Skin of body (tissue), 3 donors: ENCODE measurements at places on chromosomes 1 and 21.

- peak; percentile 90 for DNase-seq
These were observed at the start of the genes ANKRD34A and POLR3GL for GRCh38 chr1:145964328-145965118. Gene ANKRD34A, minus strand, starts transcription at chr1:145964575. Its CDS starts 2,816 bp downstream, at chr1:145961759. Gene POLR3GL, plus strand, starts transcription at chr1:145964690. Its CDS starts 10,176 bp downstream, at chr1:145974866.

DNA sequence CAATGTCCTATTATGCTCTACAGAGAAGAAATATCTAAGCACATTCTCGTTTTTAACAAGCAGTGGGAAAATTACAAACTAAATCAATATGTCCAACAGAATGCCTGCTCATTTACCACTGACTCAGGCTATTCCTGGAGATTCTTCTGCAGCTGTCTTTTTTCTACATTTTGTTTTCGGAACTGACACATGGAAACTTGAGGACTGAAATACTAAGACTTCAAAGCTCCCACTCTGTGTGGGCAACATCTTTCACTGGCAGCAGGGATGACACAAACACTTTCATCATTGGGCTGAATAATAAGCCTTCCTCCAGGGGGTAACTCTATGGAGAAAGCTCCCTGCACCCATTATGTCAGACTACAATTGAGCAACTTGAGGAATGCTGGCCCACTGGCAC is 175.5 kb upstream of the NCAM2 start:
- peak; percentile 45 for DNase-seq

DNA sequence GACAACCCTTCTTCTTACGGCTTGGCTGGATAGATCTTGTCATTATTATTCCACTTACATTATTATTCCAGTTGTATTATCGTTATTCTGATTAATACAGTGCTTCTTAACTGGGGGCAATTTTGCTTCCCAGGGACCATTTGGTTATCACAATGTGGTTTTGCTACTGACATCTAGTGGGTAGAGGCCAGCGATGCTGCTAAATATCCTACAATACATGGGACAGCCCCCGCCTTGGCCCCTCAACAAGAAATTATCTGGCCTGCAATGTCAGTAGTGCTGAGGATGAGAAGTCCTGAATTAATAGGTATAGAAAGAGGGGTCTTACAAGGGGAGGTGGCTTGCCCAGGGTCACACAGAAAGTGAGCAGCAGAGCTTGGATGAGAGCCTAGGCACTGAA is 105.6 kb downstream of the PTPRU start:
- no peak for DNase-seq

DNA sequence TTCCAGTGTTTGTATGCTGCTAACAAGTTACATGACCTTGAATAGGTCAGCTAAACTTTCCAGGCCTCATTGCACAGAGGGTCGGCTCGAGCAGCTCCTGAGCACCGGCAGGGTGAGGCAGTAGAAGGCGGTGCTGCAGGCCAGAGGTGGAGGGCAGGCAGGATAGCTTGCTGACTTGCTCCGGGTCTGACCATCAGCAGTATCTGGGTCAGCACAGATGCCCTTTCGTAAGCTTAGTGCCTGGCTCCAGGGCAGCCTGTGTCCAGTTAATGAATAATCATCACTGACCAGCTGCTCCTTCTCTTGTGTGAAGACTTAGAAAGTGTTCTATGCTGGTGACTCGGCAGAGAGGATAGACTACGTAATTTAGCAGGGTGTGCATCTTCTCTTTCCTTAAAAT is 6.9 kb downstream of the MAPKAPK2 start:
- DNase-seq = no peak

GRCh38 chr1:20578721-20579395 is 10.0 kb upstream of the CDA start:
- no peak for DNase-seq

DNA sequence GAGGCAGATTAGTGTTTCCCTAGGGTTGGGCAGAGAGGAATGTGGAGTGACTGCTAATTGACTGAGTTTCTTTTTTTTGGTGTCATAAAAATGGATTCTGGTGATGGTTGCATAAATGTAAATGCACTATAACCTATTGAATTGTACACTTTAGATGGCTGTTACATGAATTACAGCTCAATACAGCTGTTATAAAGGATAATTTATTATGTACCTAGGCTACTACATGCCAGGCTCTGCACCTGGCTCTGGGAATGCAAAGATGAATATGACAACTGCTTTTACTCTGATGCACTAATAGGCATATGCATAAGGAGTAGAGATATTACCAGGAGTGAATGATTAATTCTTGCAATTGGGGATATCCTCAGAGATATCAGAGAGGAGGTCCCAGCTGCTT is 345.3 kb downstream of the PTBP2 start:
- no peak for DNase-seq

DNA sequence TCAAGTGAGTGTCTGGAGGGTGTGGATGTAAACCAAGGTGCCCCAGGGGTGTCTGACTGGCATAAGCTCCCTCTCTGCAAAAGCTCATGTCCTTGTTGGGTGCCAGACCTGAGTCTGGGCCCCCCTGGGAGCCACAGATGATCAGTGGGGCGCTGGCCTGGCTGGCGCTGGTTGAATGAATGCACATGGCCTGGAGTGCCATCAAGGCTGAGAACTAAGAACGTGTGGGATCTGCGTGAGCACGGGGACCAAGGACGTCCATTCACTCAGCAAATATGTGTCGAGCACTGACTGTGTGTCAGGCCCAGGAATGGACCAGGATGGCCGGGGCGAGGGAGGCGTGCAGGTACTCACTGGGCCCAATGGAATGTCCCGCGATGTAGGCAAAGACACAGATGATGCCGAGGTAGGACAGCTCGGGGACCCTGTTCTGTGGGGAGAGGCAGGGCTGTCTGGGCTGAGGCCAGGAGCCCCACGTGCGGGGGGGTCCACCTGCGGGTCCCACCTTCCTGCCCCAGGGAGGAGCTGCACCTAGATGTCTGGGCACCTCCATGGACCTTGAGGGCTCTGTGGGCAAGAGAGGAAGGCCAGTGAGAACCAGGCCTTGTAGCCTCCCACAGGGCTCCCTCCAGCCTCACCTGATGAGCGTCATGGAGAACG is 19.1 kb downstream of the SLC2A7 start:
- DNase-seq = no peak

- peak; percentile 50 for DNase-seq
These were observed 116.6 kb upstream of the CDC42BPA start for GRCh38 chr1:227434808-227435444.
